ENCODE measurements at places on chromosomes 2 and 18.

DNA sequence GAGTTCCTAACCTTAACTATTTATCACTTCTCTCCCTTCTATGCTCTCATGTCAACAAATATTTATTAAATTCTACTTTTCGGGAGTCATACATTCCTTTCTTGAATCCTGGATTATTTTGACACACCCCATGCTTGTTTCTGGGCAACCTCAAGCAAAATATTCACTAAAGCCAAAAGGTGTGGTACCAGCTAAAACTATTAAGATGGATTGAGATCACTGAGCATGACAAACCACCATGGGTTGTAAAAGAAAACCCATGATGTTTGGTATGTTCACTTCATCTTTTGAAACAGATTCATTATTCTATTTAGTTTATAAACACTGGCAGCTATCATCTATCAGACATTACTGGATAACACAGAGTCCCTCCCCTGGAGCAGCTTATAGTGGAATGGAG is 32.5 kb downstream of the DPP4 start:
- H3K27ac ChIP-seq = no peak overlapping the region
- no peaks in the 10 kb centered on the region for H3K27me3 ChIP-seq
- no peaks in the 10 kb centered on the region for H3K36me3 ChIP-seq
- H3K4me3 ChIP-seq = no peak overlapping the region
- no peak for DNase-seq

DNA sequence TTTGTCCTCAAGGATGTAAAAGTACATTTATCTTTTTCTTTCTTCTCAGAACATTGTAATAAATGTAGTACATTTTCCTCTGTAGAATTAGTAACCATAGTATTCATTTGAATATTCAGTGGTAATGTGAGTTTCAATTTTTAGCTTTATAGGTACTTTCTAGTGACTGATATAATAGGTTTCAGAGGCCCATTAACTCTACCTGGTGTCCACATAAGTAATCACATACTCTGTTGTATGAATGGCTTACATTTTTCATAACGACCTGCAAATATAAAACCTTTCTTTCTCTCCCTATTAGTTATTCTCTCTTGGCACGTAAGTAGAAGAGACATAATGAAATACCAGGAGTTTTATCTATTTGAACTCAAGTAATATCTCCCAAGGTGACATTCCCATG is 1017.6 kb downstream of the DPP10 start:
- H3K36me3 ChIP-seq = no peaks in the 10 kb centered on the region
- no peak overlapping the region for H3K4me3 ChIP-seq
- H3K4me1 ChIP-seq = no peaks in the 10 kb centered on the region
- DNase-seq = no peak
- no peaks in the 10 kb centered on the region for H3K27me3 ChIP-seq

DNA sequence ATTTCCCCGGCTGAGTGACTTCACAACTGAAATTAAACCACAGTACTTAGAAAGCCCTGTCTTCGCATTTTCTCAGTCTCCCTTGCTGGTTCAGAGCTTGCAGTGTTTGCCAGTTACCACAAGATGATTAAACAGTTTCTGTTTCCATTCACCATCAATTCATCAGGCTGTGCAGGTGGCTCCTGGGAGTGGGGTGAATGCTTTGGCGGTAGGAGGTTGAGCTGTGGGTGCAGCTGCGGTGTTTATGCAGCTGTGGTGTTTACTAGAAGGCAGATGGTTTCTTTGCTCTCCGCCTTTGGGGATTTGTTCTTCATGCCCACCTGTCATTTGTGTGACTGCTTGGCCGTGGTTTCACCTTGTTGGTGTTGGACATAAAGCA is 16.1 kb downstream of the ACOXL start:
- H3K36me3 ChIP-seq = no peaks in the 10 kb centered on the region
- no peaks in the 10 kb centered on the region for H3K4me1 ChIP-seq
- no peak overlapping the region for H3K4me3 ChIP-seq
- H3K27ac ChIP-seq = no peak overlapping the region
- no peak for DNase-seq

DNA sequence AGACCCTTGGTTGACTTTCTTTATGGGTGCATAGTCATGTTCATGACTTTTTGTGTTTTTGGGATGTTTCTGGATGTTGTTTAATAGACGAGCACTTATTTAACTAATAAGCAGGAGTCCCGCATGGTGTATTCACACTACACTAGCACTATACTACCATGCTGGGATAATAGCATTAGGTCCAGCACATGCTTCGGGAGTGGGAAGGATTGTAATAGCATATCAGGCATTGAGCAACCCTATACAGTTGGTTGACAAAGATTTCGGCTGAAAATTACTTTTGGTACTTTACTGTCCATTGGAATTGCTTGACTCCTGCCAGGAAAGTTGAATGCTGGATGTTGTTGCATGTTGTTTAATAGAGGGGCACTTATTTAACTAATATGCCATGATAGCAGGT is 2.8 kb downstream of the SH3RF3 start:
- H3K4me1 ChIP-seq = peaks cover 6% of the 10 kb centered on the region
- H3K4me3 ChIP-seq = no peak overlapping the region

- H3K4me1 ChIP-seq = no peaks in the 10 kb centered on the region
- H3K36me3 ChIP-seq = no peaks in the 10 kb centered on the region
These were observed 461.6 kb upstream of the CNTNAP5 start for GRCh38 chr2:123563515-123563914.

DNA sequence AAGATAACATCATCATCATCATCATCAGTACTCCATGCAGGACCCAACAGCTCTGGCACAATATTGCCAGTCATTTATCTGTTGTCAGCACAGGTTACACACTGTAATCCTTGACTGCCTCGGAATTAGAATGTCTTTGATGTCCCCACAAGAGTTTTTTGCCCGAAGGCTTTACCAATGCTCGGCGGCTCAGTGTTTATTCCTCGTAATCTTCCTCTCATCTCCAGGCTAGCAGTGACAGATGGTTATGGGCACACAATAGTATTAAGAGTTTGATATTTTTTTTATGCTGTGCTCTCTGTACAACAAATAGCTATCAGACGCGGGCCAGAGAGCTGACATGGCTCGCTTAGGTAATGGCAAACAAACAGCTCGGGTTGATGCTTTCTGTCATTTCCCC is 515.2 kb downstream of the ZEB2 start:
- no peak overlapping the region for H3K4me3 ChIP-seq
- no peaks in the 10 kb centered on the region for H3K36me3 ChIP-seq
- no peak for DNase-seq
- no peaks in the 10 kb centered on the region for H3K27me3 ChIP-seq
- H3K4me1 ChIP-seq = peaks cover 12% of the 10 kb centered on the region
- peak overlapping the region; percentile 20 for H3K27ac ChIP-seq

GRCh38 chr2:71782323-71782722 is 329.0 kb downstream of the DYSF start:
- no peak for DNase-seq
- no peaks in the 10 kb centered on the region for H3K36me3 ChIP-seq
- peaks cover 33% of the 10 kb centered on the region for H3K27me3 ChIP-seq
- H3K27ac ChIP-seq = no peak overlapping the region

DNA sequence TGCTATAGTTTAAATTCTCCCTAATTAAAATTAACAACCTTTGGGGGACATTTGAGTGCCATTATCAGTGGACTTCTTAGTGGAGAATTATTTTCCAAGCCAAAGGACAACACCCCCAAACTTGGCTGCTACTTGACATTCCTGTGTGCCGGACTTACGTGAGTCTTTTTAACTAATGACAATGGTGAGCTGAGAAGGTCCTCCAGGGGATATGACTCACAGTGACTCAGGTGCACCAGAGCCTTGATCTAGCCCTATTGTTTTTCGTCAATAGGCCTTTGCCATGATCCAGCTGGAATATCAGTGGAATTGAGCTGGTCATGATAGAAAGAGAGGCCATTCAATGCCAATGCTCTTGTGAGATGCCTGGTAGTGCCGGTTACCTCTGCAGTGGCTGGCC is 118.1 kb upstream of the CXCR4 start:
- H3K4me3 ChIP-seq = no peak overlapping the region
- H3K4me1 ChIP-seq = no peaks in the 10 kb centered on the region
- H3K36me3 ChIP-seq = no peaks in the 10 kb centered on the region
- no peak for DNase-seq
- H3K27ac ChIP-seq = no peak overlapping the region
- H3K27me3 ChIP-seq = peaks cover 18% of the 10 kb centered on the region

DNA sequence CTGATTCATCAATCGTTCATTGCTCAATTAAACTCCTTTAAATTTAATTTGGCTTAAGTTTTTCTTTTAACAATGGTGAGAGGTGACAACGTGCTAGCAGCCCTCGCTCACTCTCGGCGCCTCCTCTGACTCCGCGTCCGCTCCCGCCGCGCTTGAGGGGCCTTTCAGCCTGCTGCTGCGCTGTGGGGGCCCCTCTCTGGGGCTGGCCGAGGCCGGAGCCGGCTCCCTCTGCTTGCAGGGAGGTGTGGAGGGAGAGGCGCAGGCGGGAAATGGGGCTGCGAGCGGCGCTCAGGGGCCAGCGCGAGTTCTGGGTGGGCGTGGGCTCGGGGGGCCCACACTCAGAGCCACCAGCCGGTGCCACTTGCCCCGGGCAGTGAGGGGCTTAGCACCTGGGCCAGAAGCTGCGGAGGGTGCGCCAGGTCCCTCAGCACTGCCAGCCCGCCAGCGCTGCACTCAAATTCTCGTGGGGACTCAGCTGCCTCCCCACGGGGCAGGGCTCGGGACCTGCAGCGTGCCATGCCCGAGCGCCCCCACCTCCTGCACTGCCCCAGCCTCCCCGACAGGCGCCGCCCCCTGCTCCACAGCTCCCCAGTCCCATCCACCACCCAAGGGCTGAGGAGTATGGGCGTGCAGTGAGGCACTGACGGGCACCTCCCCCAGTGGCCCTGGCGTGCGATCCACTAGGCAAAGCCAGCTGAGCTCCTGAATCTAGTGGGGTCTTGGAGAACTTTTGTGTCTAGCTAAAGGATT is 19.6 kb downstream of the ANKMY1 start:
- DNase-seq = no peak
- peaks cover 34% of the 10 kb centered on the region for H3K36me3 ChIP-seq
- no peaks in the 10 kb centered on the region for H3K4me1 ChIP-seq

GRCh38 chr2:50613161-50613560 is 418.8 kb downstream of the NRXN1 start:
- H3K27ac ChIP-seq = no peak overlapping the region
- H3K4me3 ChIP-seq = no peak overlapping the region
- H3K36me3 ChIP-seq = no peaks in the 10 kb centered on the region
- no peaks in the 10 kb centered on the region for H3K27me3 ChIP-seq
- DNase-seq = no peak

- H3K27me3 ChIP-seq = no peaks in the 10 kb centered on the region
- H3K4me1 ChIP-seq = no peaks in the 10 kb centered on the region
- no peak for DNase-seq
- no peak overlapping the region for H3K27ac ChIP-seq
These were observed 129.7 kb downstream of the PTPRM start for GRCh38 chr18:7696780-7697179.

- DNase-seq = no peak
- H3K27ac ChIP-seq = no peak overlapping the region
- H3K36me3 ChIP-seq = no peaks in the 10 kb centered on the region
- no peak overlapping the region for H3K4me3 ChIP-seq
- peaks cover 7% of the 10 kb centered on the region for H3K4me1 ChIP-seq
These were observed 2.6 kb downstream of the MAB21L4 start for GRCh38 chr2:240893363-240893844.

GRCh38 chr2:71928734-71929481 is 218.8 kb downstream of the CYP26B1 start:
- no peak for DNase-seq
- no peaks in the 10 kb centered on the region for H3K36me3 ChIP-seq
- no peaks in the 10 kb centered on the region for H3K4me1 ChIP-seq
- no peak overlapping the region for H3K4me3 ChIP-seq
- peaks cover 2% of the 10 kb centered on the region for H3K27me3 ChIP-seq
